Left colon (tissue), 2 donors: ENCODE measurements at places on chromosomes 13 and 19. TPM values are rescaled to one million over a fixed set of nuclear protein-coding genes. Genes with fewer than 3 reads are reported as not detected.

DNA sequence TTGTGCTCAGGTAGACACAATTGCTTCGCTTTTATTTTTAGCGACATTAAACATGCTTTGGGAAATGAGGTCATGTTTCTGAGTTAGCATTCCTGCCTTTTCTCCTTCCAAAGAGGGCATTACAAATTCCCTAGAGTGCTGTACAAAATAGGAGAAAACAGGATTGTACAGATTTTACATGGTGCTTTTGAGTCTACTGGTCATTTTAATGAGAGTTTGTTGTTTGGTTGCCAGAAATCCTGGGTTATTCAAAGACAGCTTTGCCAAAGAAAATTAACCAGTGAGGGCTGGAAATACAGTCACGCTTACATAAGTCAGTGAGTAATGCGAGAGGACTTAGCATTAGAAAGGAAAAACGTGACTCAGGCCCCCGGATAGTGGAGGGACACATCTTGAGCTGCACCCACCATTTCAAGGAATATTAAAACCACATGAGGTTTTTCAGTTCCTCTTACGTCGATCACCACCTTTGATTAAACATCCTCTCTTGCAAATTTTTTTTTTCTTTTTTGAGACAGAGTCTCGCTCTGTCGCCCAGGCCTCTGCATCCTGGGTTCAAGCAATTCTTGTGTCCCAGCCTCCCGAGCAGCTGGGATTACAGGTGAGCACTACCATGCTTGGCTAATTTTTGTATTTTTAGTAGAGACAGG lies 55.4 kb downstream of the SACS start:
- DNase-seq: no peak

DNA sequence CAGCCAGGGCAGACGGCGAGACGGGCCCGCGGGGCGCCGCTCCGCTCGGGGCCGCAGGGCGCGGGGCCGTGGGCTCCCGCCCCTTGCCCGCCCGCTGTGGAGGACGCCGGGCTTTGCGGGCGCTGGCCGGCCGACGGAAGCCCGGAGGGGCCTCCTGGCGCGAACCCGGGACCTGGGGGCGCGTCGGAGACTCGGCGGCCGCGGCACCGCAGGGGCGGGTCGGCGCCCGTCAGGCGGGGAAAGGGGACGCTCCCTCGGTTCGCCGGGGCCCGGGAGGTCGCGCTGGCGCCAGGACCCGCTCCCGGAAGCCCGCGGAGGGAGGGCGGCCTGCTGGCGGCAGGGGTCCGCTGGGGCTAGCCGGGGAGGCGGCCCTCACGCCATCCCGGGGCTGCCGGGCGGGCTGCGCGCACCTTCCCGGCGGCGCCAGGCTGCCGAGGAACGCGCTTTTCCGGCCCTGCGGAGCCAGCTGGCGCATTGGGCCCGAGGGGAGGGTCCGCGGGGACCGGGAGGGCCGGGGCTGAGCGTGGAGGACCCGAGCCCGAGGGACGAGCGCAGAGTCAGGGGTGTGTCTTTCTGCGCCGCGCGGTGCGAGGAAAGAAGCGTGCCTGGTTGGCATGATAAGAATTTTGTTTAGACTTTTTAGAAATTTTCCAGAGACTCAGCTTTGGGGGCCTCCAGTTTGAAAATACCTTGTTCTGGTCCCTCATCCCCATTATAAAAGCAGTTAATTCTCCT lies 511 bp downstream of the GARRE1 start:
- no peak for DNase-seq

DNA sequence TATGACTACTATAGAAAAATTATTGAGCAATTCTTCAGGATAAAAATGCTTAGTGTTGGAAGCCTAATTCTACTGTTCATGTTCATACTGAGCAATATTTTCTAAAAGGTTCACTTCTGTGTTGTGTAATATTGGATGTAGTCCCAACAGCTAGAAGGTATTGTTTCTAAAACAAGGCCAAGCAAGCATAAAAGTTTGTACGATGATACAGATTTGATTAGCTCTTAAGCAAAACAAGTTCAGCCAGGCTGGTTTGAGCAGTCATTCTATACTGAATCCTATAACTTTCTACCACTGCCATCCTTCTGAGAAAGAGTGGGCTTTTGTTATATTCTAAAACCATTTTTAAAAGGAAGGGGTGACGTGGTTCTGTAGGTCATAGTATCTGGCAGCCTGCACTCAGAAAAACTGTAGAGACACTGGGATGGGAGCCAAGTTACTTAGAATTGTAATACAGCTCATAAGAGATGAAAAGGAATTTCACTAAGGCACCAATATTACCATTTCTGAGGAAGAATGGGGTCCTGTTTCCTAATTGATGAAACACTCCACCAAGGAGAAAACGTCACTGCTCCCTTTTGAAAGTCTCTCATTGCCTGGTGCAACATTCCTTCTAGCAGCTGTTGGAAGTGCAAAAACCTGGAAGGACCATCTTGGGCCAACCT lies 275.0 kb upstream of the DACH1 start:
- no peak for DNase-seq

DNA sequence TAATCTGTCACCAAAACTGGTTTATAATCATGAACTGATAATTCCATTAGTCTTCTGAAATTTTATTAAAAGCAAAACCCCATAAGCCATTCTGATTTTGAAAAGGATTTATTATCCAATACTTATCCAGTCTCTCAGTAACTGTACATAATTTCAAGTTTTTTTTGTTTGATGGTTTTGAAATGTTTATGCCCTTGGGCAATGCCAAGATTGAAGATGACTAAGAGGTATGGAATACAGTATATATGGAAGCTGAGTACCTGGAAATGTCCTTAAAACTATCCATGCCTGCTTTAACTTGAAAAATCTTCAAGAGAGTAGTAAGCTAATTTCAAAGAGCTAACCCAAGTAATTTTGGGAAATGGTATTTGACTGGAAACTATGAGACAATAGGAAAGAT lies 1.8 kb upstream of the NEK5 start:
- no peak for DNase-seq

Gene ZNF888
- total RNA-seq: 18.3 TPM

- DNase-seq: no peak
These were observed 85.1 kb downstream of the FNDC3A start for GRCh38 chr13:49060678-49061387.

Gene ACP4
- not detected for total RNA-seq

- no peak for DNase-seq
These were observed 403.3 kb upstream of the ATXN8OS start for GRCh38 chr13:69704311-69704710.

Gene OPA3
- total RNA-seq: 12.9 TPM
